ENCODE measurements at places on chromosomes 6 and 20.

DNA sequence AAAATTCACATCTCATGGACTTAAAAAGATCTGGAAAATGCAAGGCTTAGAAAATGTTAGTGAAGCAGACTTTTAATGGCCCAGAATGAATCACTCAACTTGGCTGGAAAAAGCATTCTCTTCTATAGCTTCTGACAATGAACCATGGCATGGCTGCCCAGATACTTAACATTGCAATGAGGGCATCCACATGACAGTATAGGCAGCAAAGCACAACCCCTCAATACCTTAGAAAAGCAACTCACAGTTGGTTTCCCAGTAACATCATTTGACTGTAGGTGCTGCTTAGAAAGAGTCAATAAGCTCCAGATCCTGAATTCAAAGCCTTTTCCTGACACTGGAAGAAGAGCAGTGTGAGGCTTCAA lies 155.8 kb downstream of the EYA4 start:
- DNase-seq, result no peak

- no peak for DNase-seq
Observed at GRCh38 chr20:32278199-32278643, 770 bp downstream of the KIF3B start.

GRCh38 chr20:37849156-37849555 lies 53.8 kb upstream of the VSTM2L start:
- no peak for DNase-seq

- no peak for DNase-seq
Observed at GRCh38 chr20:46159101-46159897, 41.2 kb downstream of the CD40 start.

GRCh38 chr6:167151648-167152047 lies 6.1 kb downstream of the GPR31 start:
- DNase-seq, result no peak

DNA sequence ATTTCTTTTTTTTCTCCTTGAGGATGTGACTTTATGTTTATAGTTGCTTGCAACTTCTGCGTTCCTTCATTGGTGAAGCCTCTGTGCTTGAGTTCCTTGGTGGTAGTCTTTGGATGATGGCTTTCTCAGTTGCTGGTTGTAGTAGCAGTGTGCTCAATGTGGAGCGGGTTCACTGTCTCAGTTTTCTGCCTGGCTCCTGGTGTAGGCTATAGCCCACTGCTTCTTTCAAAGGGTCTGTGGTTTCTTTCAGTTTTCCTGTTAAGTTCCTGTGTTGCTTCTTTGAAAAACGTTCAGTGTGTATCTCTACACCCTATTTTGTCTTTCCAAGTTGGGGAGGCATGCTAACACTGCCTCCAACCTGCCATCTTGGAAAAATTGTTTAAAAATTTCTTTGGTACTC lies 33.9 kb upstream of the ZBTB24 start:
- no peak for DNase-seq

GRCh38 chr6:15380351-15380750 lies 134.5 kb downstream of the JARID2 start:
- no peak for DNase-seq

GRCh38 chr20:1935696-1936366 lies 40.6 kb downstream of the SIRPA start:
- no peak for DNase-seq

DNA sequence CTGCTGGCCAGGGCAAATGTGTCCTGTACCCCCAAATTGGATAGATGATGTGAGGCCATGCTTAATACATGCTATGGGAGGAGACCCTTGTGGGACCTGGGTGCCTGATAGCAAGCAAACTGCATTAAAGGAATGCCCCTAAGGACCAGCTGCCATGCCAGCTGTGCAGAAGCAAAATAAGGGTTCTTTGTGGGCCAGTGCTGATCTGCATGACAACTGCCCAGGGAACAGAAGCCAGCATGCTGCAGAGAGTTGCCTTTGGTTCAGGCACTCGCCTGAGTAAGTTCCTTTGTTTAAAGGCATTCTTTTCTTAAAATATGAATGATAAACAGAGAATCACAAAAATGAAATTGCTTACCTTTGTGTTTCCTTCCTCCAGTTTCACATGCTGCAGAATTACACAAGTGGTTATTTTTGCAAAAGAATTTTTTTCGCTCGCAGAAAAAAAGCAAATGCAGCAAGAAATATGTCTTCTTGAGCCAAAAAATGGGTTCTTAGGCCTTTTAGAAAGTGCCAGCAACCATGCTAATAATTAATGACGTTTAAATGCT lies 6.9 kb upstream of the SYNDIG1 start:
- no peak for DNase-seq

DNA sequence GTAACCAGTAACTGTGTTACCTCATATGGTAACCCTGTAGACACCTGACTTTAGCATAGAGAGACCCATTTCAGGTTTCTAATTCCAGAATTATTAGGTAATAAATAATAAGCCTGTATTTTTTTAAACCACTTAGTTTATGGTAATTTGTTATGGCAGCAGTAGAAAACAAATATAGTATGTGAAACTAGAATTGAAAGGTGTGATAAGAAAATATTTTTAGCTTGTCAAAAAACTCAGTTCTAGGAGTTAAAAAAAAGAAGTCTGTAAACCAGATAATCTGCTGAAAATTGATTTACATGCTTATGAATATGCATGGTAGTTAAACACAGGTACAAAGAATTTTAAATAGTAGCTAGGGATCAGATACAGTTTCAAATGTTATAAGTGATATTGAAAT lies 695.0 kb upstream of the GJE1 start:
- no peak for DNase-seq

GRCh38 chr20:49286689-49287551 lies 9.1 kb upstream of the ZNFX1 start:
- DNase-seq, result no peak

GRCh38 chr6:89267918-89268317 lies 47.2 kb downstream of the GABRR2 start:
- DNase-seq, result no peak

GRCh38 chr6:164142322-164142721 lies 727.8 kb downstream of the QKI start:
- DNase-seq, result no peak

DNA sequence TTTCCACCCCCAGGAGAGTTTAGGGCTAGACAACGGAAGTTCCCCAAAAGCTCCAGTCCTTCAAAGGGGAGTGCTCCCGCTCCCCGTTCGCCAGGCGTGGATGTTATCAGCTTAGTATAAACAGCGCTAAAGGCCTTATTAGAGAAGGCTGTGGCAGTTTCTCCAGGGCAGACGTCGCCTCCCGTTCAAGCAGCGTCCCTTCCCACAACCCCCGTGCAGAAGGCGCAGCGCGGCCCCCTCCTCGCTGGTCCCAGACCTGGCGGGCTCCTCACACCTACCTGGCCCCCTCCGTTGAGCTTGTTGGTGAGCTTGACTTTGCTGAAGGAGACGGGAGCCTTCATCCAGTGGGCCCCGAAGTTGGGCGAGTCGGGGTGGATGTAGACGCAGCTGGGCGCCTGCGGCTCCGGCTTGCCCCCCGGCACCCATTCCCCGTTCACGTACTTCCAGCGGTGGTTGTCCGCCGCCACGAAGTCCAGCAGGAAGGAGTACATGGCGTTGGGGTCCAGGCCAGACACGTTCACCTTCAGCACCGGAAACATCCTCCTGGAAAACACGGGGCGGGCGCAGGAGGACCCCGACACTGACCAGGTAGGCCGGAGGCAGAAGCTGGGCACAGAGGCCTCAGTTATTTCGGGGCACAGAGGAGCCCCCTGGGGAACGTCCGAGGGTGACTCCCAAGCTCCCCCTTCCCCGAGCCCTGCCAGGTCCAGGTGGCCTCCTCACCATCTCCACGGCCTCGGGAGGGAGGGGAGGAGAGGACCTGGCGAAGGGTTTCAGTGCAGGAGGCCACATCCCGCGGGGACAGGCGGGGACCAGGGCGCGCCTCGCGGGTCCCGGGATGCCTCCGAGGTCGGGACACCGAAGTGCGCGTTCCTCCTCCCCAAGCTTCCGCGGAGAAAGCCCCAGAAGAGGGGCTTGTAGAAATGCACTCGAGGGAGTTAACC lies 1.1 kb downstream of the TBXT start:
- DNase-seq, result no peak

GRCh38 chr6:142621822-142622221 lies 320.0 kb downstream of the ADGRG6 start:
- DNase-seq, result no peak

DNA sequence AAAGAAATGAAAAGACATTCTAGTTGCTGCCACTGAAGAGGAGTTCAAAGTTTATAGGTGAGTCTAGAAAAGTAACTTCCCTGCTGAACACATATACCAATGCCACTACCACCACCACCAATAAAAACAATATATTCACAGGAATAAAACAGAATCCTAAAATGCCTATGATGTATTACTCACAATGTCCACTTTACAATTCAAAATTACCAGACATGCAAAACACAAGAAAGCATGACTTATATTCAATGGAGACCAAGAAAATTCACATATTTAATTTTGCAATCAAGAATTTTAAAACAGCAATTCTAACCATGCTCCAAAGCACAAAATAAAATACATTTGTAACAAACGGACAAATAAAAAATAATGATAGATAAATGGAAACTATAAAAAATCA lies 385.3 kb upstream of the RUNX2 start:
- DNase-seq, result no peak

- DNase-seq, result no peak
Observed at GRCh38 chr6:80547827-80548226, 441.4 kb downstream of the BCKDHB start.

- DNase-seq, result no peak
Observed at GRCh38 chr20:7665376-7665775, 274.9 kb downstream of the HAO1 start.

DNA sequence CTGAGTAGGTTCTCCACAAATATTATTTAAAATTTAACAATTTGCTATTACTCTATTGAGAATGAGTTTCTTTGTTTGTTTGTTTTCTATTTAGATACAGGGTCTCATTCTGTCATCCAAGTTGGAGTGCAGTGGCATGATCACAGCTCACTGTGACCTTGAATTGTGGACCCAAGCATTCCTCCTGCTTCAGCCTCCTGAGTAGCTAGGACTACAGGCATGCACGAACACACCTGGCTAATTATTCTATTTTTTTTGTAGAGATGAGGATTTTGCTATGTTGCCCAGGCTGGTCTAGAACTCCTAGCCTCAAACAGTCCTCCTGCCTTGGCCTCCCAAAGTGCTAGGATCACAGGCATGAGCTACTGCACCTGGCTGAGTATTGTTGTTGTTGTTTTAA lies 122.2 kb downstream of the PHF3 start:
- DNase-seq, result no peak

DNA sequence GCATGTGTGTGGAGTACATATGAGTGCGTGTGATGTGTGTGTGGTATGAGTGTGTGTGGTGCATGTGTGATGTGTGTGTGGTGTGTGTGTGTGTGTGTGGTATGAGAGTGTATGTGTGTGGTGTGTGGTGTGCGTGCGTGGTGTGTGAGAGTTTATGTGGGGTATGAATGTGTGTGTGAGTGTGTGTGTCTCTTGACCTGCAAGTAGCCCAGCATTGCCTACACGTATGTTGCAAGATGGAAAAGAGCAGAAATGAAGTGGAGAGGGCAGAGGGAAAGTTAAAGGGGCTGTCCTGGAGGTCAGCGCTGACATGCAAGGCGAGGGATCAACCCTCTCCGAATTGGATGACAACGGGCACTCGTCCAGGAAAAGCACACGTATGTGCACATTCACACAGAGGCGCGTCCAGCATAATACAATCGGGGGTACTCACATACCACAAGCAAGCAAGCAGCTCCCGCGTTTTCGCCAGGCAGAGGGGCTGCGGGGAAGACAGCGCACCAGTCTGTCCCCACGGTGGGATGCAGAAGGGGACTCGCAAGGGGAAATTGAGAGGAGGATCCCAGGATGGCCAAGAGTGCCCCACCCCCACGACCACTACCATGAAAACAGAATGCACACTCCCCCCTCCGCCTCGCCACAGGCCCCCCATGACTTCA lies 174.5 kb upstream of the AFDN start:
- DNase-seq, result no peak

DNA sequence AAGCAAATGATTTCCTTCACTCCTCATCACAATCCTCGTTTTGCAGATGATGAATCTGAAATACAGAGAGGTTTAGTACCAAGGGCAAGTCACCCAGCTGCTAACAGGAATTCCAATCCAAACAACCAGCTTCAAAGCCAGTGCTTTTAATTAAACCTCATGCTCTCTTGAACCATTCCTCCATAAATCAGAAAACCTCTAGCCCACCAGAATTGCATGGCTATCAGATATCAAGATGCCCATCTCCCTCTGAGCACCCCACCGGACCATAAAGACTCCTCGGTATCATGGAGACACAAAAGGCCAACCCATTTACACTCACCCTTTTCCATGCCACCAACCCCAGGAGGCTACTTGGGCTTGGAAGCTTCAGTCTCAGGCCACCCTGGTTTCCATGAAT lies 46.0 kb downstream of the TFAP2A start:
- no peak for DNase-seq

DNA sequence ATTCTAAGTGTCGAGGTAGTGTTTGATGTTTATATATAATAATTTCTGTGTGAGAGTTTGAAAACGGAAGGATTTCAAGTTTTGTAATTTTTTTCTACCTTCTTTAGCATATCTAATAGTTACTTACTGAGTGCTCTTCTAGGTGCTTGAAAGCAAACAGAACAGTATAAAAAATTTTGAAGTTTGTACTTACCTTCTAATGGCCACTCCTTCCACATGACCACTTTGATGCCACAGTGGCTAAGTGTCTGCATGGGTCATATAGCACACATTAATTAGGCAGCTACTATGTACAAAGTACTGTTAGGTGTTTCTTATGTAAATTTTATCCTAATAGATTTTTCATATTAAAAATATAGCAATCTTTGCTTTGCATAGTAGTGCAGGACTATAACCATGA lies 21.1 kb downstream of the RPRD1B start:
- DNase-seq, result no peak

DNA sequence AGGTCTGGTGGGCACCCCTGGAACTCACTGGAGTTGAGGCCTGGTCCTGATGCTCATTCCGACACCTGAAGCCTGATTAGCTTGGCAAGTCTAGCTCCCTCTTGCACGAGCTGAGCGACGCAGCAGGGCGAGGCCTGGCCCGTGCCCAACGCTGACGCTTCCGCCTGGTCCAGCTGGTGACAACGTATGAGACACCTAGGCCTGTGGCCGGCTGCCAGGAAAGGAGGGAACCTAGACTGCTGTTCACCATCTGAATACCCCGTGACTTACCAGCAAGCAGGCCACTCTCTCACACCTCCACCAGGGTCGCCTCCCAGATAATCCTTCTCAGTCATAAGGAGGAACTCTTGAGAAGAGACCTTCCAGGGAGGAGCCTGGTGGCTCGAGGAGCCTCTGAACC lies 24.5 kb downstream of the YTHDF1 start:
- DNase-seq, result no peak
